ENCODE measurements at places on chromosomes 6 and 20.
A peak's percentile ranks its signal among the peaks of the same experiment; 100 is the strongest.

DNA sequence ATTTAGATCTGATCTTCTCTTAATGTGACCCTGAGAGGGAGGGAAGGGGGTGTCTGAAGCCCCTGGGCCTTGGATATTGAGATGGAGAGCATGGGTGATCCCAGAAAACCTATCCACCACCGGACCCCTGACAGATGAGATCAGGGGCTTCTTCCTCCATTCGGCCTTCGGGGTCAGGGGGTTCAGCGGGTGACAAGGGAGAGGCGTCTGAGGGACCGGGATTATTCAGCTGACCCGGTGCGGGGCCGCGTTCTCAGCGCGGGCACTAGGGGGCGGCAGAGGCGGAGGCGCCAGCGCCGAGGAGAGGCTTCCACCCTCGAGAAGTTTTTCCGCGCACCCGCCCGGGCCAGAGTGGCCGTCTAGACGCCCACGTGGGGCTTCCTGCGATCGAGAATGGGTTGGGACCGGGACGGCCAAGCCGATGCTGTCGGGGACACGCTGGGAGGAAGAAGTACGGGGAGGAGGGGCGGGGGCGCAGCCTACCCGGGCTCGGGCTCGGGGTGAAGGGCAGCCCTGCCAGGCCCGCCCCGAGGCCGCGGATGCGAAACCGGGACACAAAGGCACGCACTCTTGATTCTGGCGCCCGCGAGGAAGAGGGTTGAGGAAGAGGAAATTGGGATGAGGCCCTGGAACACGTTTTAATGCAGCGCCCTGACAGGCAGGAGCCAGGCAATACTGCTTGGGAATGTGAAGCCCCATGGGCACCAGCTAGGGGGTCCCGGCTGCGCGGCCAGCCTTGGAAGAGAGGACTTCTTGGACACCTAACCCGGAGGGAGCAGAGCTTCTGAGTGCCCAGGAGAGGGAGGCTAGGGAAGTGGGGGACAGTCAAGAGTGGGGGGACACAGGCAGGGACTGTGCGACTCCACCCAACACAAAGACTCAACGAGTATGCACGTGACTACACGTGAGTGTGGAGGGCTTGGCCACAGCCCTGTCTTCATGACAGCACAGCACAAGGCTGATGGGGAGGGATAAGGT lies 30.6 kb downstream of the COL11A2 start:
- peak; percentile 90 for DNase-seq

DNA sequence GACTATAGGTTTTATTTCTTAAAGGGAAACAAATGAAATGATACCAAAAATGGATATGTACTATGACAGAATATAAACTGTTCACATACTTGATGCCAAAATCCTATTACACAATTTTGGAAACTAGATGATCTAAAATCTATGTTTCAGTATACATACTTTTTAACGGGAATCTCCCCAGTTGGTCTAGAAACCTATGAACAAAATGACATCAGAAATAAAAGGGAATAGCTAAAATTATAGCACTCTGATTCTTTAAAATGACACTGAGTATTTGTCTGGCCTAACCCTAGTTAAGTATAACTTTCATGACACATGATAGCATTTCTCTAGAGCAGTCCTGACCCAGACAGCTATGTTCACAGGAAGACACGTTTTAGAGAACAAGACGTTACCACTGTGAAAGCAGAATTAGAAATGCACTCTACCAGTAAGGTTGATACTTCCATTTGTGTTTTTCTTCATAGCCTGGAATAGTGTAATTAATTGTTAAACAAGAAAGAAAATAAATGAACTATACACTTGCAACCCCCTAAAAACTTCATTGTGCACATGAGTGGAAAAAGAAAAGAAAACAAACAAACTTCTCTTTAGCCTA lies 3.3 kb downstream of the OSER1 start:
- no peak for DNase-seq

GRCh38 chr6:165090242-165090641 lies 219.2 kb downstream of the C6orf118 start:
- DNase-seq: no peak

DNA sequence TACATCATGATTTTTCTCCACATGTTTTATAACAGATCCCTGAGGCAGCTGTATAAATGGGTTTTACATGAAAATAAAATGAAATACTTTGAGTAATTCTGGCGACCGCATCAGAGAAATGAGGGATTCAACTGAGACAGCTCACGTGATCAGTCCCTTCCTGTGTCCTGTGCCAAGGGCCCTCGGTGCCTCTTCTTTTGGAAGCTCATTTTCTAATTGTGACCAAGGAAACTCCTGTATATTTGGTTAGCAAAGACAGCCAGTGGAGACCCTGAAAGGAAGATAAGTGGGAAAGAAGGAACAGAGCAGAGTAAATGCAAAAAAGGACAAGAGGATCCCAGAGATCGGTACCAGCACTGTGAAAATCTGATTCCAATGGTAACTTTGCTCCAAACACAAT lies 129.9 kb downstream of the FYN start:
- DNase-seq: no peak

DNA sequence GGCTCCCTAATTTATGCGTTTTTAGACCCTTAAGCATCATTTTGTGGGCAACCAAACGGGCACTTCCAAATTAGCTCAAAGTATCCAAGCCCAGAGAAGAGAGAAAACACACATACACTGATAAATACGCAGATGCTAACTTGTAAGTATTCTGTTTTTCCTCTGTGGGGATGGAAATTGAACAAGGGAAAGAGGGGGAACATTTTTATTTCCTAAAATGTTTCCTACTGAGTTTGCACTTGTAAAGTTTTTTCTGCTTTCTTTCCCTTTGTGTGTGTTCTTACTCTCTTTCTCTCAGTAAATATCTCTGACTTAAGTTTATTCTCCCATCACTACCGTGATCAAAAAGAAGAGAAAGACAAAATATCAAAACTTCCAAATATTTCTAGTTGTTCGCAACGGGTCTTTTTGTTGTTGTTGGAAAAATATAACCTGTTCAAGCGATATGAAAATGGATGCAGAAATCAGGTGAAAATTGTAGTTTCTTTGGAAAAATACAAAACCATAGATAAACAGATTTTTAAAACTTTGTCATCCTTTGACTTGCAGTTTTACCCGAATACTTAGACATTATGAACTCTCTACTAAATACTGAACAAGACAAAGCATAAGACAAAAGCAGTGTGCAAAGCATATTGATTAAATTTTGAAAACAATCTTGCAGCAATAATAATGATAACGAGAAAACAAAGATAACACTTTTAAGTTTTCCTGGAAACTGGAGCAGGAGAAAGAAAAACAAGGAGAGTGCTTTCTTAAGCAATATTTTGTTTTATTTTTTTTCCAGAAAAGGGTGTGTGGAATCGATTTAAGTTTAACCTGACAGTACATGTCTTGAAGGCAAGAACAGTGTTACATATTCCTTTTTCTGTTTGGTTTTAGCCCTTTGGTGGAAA lies 1.0 kb upstream of the NKX2-4 start:
- no peak for DNase-seq

GRCh38 chr20:3629893-3630292 lies 33.3 kb downstream of the GFRA4 start:
- no peak for DNase-seq

GRCh38 chr20:57190536-57191264 lies 75.7 kb downstream of the BMP7 start:
- DNase-seq: no peak

- DNase-seq: peak; percentile 71
These were observed 35.9 kb downstream of the PLCG1 start for GRCh38 chr20:41173161-41173721.

DNA sequence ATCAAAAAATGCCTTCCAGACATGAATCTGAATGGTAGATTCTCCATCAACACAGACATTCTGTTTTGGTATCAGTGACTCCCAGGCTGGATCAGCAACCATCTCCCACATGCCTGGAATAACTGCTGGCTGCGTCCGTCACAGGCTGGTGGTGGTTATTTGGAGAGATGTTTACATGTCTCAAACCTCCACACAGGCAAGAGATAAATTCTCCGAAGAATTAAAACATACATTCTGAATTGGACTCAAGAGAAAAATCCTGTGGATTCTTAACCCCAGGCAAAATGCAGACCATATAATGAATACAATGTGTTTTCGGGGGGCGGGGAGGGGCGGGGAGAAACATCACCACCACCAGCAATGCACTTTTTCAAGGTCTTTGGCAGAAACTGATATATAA lies 108.2 kb downstream of the THBS2 start:
- no peak for DNase-seq

Measured in GM20000 (cell line).